ENCODE measurements at places on chromosomes 7 and 10. TPM values are rescaled to one million over a fixed set of nuclear protein-coding genes. Genes with fewer than 3 reads are reported as not detected.

The SH2B2 gene
- total RNA-seq, result 28.6 TPM

The LRRC17 gene
- 3.1 TPM for total RNA-seq

The CCL26 gene
- total RNA-seq, result 2.0 TPM

The CLDN3 gene
- total RNA-seq, result 22.8 TPM

The OR13A1 gene
- not detected for total RNA-seq

The AGR3 gene
- 2.0 TPM for total RNA-seq

The ANKRD30A gene
- total RNA-seq, result not detected

The DGKB gene
- total RNA-seq, result 0.05 TPM

- DNase-seq, result no peak
Measured at GRCh38 chr10:131880016-131880590, 20.7 kb upstream of the PPP2R2D start.

DNA sequence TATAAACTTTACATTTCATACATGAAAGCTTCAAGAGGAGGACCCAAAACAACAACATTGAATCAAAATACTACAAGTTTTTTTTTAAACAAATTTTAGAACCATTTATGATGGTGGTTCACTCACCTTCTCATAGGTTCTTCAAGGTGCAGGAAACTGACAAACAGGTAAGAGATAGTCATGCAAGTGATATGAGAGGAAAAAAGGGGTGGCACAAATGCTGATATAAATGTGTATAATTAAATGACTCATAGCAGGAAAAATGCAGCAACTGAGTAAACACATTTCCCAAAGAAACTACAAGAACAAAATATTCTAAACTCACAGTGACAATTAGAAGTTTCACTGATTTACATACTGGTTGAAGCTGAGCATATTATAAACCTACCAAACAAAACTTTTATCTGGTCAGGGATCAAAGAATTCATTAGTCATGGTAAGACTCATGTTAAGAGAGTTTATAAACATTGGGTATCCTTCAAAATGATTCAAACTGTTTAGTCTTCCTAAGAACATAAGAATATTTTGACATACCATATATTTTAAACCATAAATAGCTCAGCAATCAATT lies 14.1 kb downstream of the ZWINT start:
- no peak for DNase-seq

GRCh38 chr7:101553771-101554445 lies 75.2 kb downstream of the MYL10 start:
- peak; percentile 79 for DNase-seq

DNA sequence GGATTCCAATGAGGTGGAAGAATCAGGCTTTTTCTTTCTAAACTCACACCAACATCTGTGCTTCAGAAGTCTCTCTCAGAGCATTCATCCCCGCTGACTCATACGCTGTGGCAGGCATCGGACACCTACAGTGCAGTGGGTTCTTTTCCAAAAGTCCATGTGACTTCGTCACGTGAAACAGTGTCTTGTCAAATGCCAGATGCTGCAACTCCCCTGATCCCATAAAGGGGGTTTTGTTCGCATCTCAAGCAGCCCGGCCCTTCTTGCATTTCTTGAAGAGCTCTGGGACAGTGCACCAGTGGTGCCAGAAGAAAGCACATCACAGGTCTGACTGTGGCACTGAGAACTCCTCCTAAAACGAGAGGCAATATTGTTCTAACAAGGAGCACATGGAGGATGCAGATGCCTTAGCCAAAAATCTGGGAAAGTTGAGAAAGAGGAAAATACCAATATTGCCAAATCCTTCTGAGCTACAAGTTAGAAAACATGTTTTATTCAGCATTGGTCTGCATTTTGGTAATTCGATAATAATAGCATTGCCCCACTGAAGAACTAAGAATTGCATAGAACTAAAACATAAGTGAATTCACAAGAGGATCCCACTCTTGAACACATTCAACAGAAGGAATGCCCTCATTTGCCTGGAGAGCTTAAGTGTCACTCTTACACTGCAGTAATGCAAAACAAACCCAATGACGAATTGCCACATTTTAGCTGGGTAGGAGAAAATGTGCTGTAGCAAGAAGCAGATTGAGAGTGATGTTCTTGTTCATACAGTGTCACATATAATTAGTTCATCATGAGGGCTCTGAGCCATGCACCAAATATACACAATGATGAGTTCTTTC lies 204.4 kb downstream of the CXCL12 start:
- no peak for DNase-seq

DNA sequence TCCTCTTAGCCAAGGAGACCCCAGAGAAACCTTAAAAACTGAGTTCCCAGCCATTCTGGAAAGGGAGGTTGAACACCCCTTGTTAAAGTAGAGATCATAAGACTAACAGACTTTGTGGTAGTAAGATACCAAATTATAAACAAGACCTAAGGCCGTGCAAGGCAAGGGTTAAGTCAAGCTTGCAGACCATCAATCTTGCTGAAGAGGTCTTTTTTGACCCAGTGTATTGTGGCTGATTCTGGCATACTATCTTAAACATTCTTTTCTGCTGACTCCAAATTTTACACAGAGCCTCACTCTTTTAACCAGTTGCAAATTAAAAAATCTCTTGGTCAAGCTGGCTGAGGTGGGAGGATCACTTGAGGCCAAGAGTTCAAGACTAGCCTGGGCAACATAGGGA lies 1.2 kb upstream of the TBRG4 start:
- no peak for DNase-seq

- DNase-seq, result peak; percentile 24
Measured at GRCh38 chr10:117418121-117418520, 42.9 kb upstream of the PDZD8 start.

- DNase-seq, result no peak
Measured at GRCh38 chr10:74213571-74214162, 62.6 kb downstream of the ADK start.

DNA sequence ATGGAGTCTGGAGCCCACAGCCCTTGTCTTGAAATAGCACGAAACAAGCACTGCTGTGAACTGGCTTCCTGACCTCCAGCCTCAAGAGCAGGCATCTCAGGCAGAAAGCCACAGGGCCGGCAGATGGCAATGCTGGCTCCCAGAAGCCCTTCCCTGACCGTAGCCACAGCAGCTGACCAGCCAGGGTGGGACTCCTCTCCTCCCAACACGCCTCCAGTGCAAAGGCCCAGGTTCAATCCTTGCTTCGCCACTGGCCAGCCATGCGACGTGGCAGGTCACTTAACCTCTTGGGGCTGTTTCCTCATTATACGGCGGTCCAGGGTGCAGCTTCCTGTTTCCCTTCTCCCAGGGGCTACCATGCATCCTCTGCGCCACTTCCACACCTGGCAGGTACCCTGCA lies 12.8 kb downstream of the PRKAG2 start:
- DNase-seq, result no peak

- no peak for DNase-seq
Measured at GRCh38 chr10:55263327-55263726, 462.3 kb upstream of the PCDH15 start.

- DNase-seq, result no peak
Measured at GRCh38 chr7:137862358-137862757, 15.6 kb upstream of the DGKI start.

DNA sequence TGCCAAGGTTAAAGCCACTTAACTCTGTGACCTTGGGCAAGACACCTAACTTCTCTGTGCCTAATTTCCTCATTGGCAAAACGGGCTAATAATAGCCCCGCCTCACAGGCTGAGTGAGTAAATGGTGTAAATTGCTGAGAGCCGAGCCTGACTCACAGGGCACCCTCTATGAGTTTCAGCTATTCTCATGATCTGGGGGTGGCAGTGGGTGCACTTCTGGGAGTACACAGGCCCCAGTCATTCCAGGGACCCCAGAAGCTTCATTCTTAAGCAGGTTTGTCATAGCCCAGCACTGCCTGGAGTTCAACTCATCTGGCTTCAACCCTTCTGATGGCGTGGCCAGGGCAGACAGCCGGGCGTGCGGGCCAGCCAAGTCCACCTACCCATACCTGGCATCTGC lies 137.2 kb downstream of the GRID1 start:
- no peak for DNase-seq

DNA sequence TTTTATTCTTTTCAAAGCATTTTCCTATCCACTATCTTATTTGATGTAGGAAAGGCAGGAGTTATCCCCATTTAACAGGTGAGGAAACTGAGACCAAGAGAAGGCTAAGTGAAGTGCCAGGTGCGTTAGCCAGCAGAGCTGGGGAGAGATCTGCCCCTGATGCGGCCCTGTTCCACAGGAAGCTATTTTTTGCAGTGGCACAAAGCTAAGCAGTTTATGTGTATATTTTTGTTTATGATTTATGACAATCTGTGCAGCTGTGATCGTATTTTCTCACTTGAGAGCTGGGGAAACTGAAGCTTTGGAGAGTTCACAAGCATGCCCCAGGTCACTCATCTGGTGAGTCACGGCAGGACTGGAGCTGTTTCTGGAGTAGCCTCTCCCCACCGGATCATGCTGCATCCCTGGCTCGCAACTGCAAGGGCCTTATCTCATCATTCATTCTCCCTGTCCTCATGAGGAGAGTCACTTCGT lies 38.8 kb downstream of the SLC29A3 start:
- DNase-seq, result no peak

- DNase-seq, result peak; percentile 63
Measured at GRCh38 chr7:1458683-1459511, at the start of gene MICALL2. TSS of gene MICALL2 (minus strand) at chr7:1459470. CDS start at chr7:1459326, 144 bp downstream.

- DNase-seq, result peak; percentile 60
Measured at GRCh38 chr7:158047391-158048059, 540.1 kb downstream of the PTPRN2 start.

- no peak for DNase-seq
Measured at GRCh38 chr10:91452063-91452462, 41.9 kb downstream of the HECTD2 start.

- no peak for DNase-seq
Measured at GRCh38 chr7:66847879-66848790, 72.9 kb upstream of the TMEM248 start.

GRCh38 chr7:18727115-18727870 lies 231.7 kb downstream of the HDAC9 start:
- DNase-seq, result no peak

- DNase-seq, result no peak
Measured at GRCh38 chr7:41955451-41955850, 252.6 kb upstream of the INHBA start.

DNA sequence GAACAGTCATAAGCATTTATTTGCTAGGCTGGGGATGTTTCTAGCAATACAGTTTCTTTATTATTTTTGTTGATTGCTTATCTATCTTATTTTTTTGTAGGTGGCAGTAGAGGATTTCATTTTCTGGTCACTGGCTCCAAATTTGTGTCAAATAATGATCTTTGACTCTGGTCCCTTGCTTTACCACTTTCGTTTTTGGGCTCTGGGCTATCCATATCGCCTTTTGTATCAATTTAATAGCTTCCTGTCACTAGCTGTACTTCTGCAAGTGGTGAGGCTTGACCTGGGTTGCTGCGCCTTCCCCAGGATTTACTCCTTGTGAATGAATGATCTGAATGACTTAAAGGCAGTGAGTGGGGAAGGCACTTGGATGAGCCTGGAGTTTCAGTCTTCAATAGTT lies 48.4 kb downstream of the MDFIC start:
- DNase-seq, result no peak

- peak; percentile 70 for DNase-seq
Measured at GRCh38 chr7:152872745-152873118, 113.2 kb downstream of the ACTR3B start.

GRCh38 chr7:152854386-152854785 lies 94.8 kb downstream of the ACTR3B start:
- no peak for DNase-seq

DNA sequence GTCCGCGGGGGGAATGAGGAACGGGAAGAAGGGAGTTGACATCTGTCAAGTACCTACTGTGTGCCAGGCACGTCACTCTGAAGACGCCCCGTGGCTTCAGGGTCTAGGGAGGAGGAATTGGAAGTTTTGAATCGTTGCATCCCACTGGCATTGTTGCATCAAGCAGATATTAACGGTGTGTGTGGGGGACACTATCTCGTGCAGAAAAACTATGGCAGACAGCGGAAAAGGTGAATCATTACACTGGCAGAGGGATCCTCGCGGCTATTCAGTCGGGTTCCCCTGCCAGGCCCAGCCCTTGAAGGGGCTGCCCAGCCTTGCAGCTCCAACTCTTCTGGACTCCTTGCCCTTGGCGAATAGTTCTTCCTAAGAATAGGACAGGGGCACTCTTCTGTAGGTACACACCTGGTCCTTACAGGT lies 1.0 kb upstream of the KIAA1549 start:
- no peak for DNase-seq

DNA sequence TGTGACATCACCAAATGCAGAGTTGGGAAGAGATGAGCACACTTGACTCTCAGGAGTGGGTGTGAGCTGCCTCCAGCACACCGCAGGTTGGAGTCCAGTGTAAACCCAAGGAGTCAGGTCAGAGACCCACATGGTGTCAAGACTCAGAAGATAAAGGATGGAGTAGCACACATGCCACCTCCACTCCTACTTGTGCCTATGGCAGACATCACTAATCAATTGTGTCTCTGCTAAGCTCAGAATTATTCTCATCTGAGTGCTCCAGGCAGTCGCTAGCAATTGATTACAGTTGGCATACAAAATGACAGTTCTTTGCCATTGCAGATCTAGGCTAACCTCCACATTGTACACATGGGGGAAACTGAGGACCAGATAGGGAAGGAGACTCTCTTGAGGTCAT lies 187.1 kb downstream of the RPS24 start:
- DNase-seq, result no peak

- DNase-seq, result no peak
Measured at GRCh38 chr7:155345490-155345889, 47.8 kb downstream of the INSIG1 start.

GRCh38 chr7:142443216-142444010 lies 185.6 kb upstream of the PRSS58 start:
- DNase-seq, result no peak

DNA sequence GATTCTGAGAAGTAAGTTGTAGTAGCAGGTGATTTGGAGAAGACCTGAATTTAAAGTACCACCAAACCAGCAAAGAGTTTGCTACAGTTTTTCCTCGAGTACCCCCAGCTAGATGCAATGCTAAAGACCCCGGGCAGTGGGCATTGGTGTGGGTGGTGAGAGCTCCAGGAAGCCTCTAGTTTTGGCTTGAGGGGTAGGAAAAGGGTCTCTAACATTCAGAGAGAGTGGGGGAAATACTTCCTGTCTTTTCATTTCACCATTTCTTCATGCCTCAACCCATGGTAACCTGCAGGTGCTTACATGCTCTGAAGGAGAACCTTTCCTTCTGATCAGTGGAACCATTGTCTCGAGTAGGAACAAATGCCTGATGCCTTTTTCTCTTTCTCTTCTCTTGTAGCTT lies 352.2 kb downstream of the CALN1 start:
- DNase-seq, result no peak

DNA sequence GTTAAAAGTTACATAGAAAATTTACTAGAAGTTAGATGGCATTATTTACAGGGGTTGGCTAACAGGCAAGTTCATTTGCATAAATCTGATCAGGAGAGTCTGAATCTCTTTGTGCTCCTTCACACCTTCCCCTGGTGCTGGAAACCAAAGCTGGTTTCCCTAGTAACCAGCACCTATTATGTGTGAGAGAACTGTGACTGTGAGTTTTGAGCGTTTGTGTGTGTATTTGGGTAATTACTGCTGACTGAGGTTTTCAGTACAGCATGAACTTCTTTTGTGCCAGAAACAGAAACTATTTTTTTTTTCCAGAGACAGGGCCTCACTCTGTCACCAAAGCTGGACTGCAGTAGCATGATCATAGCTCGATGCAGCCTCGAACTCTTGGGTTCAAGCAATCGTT lies 10.3 kb upstream of the IFIT1B start:
- no peak for DNase-seq

Data from lower leg skin (tissue), 4 donors.